HTR-8/SVneo (cell line): ENCODE measurements at places on chromosomes 2 and 18.

DNA sequence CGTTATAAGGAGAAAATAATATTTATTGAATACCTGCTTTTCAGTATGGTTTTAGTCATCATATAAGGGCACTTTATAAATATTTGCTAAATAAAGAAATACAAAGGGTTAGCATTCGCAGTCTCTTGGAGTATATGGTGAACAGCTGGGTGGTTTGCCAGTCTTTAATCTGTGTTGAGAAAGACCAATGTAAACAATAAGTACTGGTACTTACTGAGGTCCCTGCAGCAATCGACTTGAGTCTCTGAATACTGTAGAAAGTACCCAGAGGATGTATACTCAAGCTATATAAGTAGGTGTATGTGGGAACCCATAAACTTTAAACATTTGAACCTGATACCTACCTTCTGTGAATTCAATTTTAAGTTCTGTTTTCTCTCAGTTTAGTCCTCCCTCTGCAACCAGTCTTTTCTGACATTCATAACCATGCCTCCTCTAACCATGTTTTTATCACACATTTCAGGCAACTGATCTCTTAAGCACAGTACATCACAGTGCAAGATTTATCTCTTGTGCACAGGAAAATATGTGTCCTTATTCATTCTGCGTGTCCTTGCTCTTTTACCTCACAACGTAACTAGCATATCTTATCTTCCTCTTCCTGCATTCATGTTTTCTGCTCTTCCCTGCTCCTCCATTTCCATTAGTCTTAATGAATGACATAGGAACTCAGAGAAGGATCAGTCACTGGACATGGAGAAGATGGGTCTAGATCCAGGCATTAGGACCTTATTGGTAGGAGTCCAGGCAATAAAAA is 21.7 kb downstream of the C18orf63 start:
- no peak for DNase-seq

GRCh38 chr2:44959855-44960254 is 18.4 kb downstream of the SIX3 start:
- DNase-seq: no peak

- DNase-seq: no peak
Measured at GRCh38 chr2:227880460-227880859, 9.0 kb downstream of the DAW1 start.

- no peak for DNase-seq
Measured at GRCh38 chr2:182972548-182972942, 65.7 kb downstream of the NCKAP1 start.

DNA sequence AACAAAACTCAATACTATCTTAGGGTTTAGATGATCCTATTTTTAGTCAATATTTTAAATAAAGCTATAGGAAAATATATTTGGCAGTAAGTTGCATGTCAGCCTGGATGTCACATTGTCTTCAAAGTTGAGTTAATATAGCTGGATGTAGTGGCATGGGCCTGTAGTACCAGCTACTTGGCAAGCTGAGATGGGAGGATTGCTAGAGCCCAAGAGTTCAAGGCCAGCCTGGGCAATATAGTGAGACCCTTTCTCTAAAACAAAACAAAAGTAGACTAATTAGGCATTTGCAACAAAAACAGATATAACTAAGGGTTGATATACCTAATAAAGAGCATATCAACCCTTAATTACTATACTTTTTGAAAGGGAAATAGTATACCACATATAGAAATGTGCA is 254.6 kb upstream of the KCNJ3 start:
- DNase-seq: no peak

DNA sequence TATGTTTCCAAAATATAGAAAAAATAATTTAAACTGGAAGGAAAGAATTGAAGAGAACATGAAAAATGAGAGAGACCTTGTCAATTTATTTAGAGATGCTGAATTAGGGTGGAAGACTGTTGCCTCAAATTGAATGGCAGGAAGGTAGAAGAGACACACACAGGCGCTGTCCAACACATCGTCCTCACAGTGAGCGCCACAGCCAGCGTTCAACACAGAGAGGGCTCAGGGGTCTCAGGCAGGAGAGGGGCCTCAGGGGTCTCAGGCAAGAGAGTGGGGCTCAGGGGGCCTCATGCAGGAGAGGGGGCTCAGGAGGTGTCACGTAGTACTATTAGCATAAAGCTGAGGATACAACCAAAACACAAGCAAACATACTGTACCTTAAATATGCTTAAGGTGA is 65.7 kb downstream of the TMEM18 start:
- DNase-seq: no peak

- DNase-seq: no peak
Measured at GRCh38 chr18:64127172-64127571, 21.7 kb downstream of the LINC00305 start.

DNA sequence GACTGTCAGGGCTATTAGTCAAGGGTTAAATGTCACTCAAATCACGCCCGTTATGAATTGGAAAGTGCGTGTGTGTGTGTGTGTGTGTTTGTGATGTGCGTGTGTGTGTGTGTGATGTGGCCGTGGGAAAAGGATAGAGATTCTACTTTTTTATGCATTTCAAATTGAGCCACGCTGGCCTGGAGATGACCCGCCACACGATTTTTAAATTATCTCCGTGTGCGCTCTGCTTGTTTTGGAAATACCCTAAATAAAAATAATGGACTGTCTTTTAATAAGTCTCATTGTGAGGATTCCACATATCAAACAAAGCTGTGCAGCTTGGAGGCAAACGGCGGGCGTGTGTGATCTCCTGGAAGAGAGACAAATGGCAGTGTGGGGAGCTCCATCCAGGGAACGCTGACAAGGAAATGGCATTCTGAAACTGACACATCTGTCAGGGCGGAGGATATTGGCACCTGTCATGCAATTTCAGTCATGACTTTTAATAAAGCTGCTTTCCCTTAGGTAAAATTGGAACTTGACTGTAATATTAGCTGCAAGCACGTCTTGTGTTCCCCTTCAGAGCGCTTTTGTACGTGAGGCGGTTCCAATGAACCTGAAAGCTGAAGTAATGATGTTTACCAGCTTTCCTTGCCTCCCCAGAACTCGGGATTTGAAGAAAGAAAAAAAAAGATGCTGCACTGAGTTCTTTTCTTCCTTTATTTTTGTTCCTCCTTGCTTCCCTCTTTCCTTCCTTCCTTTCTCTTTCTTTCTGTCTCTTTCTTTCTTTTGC is 381.8 kb upstream of the SMIM21 start:
- DNase-seq: no peak

DNA sequence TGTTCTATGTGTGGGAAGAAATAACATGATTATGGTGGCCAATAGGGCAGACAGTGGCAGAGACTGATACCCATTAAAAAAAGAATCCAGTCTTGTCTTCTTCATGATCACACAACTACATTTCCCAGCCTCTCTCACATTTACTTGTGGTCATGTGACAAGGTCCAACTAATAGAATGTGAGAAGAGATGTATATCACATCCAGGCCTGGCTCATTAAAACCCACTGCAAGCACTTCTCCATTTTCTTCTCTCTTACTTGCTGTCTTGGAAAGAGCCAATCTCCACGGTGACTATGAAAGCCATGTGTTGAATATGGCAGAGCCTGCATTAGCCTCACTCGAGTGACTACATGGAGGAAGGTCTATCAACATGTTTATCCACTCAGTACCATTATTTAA is 306.2 kb upstream of the ZEB2 start:
- DNase-seq: no peak

- no peak for DNase-seq
Measured at GRCh38 chr2:45818591-45818990, 167.1 kb downstream of the PRKCE start.

DNA sequence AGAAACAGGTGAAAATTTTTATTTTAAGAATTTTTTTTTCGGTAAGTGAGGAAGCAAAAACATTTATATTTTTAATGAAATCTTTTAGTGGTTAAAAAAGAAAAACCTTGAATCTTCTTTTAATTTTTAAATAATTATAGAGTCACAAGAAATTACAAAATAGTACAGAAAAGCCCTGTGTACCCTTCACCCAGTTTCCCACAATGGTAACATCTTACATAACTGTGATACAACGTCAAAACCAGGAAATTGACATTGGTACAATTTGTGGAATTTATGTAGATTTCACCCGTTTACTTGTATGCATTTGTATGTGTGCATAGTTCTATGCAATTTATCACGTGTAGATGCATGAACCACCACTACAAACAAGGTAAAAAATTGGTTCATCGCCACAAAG is 285.9 kb downstream of the MTX2 start:
- no peak for DNase-seq

DNA sequence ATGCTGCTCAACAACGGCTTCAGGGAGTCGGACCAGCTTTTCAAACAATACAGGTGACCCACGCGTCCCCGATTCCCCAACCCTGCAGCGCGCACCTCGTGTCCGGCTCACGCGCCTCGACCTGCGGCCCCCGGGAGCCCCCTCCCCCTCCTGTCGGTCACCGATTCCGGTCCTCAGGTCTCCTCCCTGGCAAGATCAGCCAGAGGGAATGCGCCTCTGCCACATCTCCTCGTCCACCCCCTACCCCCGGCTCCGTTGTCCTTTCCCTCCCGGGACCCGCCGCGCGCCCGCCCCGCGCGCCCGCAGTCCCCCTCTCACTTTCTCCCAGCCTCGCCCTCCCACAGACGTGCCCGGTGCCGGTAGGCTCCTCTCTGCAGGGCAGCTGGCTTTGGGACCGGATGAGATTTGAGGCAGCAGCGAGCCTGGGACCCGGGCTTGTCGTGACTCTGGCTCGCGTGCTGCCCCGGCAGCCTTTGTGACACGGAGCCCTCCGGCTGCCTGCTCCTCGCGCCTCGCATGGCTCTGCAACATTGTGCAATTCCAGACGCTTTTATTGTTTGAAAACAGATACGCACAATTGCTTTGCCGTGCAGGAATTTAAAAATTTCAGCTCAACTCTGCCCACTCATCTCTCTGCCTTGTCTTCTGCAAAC is 558 bp downstream of the TTC39C start:
- no peak for DNase-seq

DNA sequence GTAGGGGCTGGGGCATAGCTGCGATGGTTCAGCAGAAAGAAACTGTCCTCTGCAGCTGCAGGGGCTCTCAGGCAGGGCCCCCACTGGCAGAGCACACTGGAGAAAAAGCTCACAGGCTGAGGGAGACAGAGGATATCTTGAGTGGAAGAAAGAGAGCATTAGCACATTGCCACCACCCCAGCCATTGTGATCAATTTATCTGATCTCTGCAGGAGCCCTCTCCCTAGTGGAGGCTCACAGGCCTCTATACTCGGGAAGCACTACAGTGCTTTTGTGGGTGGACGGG is 801 bp upstream of the SFTPB start:
- no peak for DNase-seq
